Urothelium cell line (cell line): ENCODE measurements at places on chromosomes 16 and 17.

GRCh38 chr16:60419859-60420258 is 1616.4 kb downstream of the CDH8 start:
- no peak for DNase-seq

DNA sequence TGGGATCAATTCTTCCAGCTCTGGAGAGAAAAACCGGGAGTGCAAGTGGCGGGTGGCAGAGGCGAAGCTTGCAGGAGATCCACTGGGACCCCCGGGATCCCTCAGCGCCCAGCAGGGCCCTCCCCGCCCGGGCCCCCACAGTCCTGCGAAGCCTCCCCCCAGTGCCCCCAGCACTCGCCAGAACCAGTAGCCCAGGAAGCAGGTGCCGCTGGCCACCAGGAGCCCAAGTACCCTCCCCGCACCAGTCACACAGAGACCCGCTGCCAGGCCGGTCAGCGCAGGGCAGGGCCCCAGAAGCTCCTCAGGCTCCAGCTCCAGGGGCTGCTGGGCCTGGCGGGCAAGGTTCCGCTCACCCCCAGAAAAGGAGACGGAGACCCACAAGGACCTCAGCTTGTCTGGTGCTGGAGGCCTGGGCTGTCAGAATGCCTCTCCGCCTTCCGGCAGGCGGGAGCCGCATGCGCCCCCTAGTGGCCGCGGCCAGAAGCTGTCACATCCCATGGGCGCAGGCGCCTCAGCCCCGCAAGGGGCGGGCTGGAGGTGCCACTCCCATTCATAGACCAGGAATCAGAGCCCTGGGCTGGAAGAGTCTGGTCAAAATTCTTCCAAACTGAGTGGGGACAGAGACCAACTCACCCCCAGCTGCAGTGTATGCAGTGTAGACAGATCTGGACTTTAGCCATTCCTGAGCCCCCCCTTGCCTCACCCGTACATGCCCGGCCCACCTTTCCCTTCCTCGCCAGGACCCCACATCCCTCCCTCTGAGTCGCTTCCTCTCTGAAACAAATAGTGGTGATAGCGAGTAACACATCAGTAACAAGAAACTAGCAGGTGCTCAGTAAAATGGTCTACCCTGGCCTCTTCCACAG is 1002.3 kb downstream of the KCNJ18 start:
- peak; percentile 79 for DNase-seq

DNA sequence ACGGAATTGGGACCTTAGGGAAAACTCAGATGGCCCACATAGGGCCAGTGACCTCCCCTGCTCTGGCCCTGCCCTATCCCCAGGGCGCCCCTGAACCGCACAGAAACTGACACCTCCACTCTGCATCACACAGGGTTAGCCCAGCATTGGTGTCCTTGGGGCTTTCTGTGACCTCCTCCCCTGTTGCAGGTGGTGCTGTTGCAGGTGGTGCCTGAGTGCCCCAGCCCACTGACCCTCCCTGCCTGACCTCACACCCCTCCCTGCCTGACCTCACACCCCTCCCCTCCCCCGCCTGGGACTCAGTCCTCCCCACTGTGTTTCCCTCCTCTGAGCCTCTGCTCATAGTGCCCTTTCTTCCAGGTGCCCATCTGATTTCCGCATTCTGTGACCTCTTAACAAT is 21.4 kb downstream of the TNFRSF13B start:
- DNase-seq: no peak

DNA sequence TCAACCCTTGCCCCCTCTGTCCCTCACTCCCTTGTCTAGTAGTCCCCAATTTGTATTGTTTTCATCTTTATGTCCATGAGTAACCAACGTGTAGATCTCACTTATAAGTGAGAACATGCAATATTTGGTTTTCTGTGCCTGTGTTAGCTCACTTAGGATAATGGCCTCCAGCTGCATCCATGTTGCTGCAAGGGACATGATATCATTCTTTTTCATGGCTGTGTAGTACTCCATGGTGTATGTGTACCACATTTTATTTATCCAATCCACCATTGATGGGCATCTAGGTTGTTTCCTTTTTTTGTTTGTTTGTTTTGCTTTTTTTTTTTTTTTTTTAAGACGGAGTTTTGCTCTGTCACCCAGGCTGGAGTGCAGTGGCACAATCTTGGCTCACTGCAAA is 63.0 kb upstream of the HS3ST4 start:
- DNase-seq: no peak

GRCh38 chr16:29154088-29154487 is 169.2 kb downstream of the LAT start:
- peak; percentile 40 for DNase-seq

- no peak for DNase-seq
These were observed 8.9 kb downstream of the DUS2 start for GRCh38 chr16:68031951-68032350.

DNA sequence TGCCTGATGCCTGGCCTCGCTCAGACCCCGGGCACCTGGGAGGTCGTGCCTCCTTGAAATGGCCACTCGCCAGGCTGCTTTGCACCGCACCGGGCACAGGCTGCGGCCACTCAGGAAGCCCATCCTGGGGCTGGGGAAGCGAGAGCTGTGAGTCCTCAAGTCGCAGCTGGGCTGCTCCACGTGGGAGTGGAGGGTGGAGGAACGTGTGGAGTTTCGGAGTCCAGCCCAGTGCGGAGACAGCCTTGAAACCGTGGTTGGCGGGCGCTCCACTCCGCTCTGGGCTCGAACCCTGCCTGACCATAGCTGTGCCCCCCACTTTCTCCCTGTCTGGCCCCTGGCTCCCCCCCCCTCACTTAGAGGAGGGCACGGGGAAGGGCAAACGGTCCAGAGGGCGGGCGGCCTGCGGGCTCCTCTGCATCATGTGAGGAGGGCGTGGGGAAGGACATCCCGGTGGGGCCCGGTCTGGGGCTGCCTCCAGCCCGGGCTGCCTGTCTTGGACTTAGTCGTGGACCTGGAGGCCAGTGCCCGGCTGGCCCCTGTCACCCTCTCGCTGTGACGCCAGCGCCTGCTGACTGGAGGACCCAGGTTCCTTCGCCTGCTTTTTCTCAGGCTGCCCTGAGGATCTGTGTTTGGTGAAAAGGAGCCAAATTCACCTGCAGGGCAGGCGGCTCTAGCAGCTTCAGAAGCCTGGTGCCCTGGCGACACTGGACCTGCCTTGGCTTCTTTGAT is 2.5 kb downstream of the UBE2I start:
- no peak for DNase-seq

DNA sequence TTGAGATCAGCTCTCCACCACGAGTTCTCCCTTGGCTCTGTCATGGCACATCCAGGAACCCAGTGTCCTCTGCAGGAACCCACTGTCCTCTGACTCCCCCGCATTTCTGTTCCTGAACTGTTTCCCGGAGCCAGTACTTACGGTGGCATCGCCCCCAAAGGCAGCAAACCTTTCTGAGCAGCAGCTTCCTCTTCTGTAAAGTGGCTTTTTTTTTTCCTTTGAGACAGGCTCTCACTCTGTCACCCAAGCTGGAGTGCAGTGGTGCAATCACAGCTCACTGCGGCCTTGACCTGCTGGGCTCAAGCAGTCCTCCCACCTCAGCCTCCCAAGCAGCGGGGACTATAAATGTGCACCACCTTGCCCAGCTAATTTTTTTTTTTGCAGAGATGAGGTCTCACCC is 32.2 kb downstream of the NAGPA start:
- DNase-seq: no peak

GRCh38 chr16:29812754-29813643 is 1.0 kb downstream of the PRRT2 start:
- DNase-seq: no peak

DNA sequence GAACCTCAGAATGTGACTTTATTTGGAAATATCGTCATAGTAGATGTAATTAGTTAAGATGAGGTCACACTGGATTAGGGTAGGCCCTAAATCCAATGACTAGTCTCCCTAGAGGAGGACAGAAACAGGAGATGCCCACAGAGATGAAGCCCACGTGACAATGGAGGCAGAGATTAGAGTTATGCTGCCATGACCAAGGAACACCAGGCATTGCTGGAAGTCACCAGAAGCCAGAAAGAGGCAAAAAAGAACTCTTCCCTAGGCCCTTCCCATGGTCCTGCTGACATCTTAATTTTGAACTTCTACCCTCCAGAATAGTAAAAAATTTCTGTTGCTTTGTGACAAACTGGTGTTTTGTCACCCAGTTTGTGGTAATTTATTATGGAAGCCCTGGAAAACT is 49.6 kb downstream of the IKZF3 start:
- no peak for DNase-seq

GRCh38 chr16:50326835-50327465 is 41.8 kb downstream of the BRD7 start:
- no peak for DNase-seq

- no peak for DNase-seq
These were observed 10.6 kb upstream of the SPNS2 start for GRCh38 chr17:4487820-4488716.

DNA sequence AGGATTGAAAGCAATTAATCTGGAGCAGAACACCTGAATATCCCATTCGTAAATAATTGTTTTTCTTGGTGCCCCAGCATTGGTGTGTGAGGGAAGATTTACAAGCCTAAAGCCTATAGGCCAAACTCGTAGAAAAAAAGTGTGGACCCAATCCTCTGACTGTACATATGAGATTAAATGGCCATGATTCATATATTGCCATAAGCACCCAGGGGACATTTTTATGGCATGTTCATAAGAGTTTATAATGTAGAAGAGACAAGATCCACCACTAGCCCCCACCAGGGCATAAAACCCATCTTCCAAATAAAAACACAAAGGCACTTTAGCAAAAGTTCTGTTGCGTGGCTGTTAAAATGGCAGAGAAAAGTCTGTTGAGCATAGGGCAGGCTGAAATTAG is 15.5 kb upstream of the SALL1 start:
- DNase-seq: no peak

DNA sequence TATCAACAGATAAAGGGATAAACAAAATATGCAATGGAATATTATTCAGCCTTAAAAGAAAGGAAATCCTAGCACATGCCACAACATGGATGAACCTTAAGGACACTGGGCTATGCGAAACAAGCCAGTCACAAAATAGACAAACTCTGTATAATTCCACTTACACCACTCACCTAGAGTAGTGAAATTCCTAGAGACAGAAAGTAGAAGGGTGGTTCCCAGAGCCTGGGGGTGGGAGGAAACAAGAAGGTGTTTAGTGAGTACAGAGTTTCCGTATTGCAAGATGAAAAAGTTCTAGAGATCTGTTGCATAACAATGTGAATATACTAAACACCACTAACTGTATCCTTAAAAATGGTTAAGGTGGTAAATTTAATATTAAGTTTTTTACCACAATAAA is 10.0 kb downstream of the SPOP start:
- no peak for DNase-seq

DNA sequence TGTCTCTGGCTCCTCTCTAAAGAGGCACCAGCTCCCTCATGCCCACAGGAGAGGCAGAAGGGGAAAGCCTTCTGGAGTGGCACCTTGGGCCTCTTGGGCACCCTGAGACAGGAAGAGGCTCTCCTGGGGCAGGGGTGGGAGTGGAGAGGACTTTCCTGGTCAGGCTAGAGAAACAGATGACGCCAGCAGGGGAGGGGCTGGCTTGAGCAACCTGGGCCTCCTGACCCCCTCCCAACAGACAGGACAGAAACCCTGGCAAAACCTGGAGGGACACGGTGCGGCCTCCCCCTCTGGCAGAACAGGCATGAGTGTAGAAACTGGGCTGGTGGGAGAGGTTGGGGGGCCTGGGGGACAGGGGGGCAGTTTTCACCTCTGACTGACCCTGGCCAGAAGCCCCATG is 6.1 kb downstream of the SMIM5 start:
- DNase-seq: no peak

GRCh38 chr16:53974484-53975080 is 270.6 kb downstream of the FTO start:
- DNase-seq: no peak

- no peak for DNase-seq
These were observed 2.3 kb downstream of the NAT9 start for GRCh38 chr17:74773871-74774286.

DNA sequence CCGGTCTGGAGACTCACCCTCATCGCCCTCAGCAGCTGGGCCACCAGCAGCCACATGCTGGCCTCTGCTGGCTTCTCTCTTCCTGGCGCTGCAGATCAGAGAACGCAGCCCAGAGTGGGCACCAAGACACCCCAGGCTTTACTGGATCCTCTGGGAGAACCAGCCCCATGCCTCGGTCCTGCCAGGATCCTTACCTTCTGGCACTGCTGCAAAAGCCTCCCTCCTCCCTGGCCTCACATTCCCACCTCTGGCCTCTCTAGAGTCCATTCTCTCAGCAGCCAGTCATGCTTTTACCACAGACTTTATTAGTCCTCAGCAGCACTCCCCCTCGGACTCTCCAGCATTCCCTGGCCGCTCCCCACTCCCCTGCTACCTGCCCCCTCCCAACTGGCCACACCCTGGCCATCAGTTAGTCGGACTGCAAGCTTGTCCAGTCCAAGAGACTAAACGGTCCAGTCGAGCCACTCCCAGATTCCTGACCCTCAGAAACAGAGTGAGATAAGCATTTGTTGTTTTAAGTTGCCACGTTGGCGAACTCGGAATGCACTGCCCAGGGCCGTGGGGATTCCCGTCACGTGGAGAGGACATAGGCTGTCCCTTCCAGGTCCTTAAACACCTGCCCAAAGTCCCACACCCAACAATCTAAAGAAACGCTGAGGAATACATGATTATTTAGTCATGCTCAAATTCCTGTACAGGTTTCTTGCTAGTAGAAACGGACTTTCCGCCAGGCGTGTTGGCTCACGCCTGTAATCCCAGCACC is 5.9 kb upstream of the SPG7 start:
- peak; percentile 26 for DNase-seq

GRCh38 chr17:14301279-14302090 is 604 bp downstream of the HS3ST3B1 start:
- no peak for DNase-seq

DNA sequence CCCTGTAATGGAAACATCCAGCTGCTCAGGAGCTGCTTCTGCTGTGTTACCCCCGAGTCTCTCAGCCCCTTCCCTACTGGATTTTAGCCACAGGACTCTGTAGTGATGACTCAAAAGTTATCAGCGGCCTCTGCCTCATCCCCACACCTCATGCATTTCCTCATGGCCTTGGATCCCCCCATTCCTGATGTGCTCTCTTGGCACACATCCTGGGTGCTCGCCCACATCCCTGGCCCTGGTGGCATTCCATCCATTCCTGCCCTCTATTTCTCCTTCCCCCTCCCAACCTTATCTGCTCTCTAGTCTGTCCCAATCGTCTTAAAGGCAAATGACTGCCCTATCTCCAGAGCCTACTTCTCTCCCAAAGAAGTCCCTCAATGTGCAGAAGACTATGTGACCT is 24.6 kb downstream of the MARF1 start:
- peak; percentile 44 for DNase-seq

- no peak for DNase-seq
These were observed 52.8 kb downstream of the B9D1 start for GRCh38 chr17:19309701-19310100.

- DNase-seq: no peak
These were observed 18.7 kb upstream of the ANKRD40CL start for GRCh38 chr17:50785946-50786570.

GRCh38 chr16:85733839-85734170 is 17.1 kb downstream of the C16orf74 start:
- no peak for DNase-seq

GRCh38 chr17:8310601-8311123 is 621 bp downstream of the ARHGEF15 start:
- no peak for DNase-seq

GRCh38 chr16:20902426-20902825 is 1.9 kb downstream of the LYRM1 start:
- no peak for DNase-seq

- DNase-seq: no peak
These were observed 2.0 kb downstream of the YWHAE start for GRCh38 chr17:1398028-1398427.
